ENCODE measurements at places on chromosomes 1 and 21. TPM values are rescaled to one million over a fixed set of nuclear protein-coding genes. Genes with fewer than 3 reads are reported as not detected.

Gene KCNN3
- 3.1 TPM for total RNA-seq

Gene CR1L
- 0.42 TPM for total RNA-seq

Gene SMCP
- not detected for total RNA-seq

Gene ESRRG
- total RNA-seq, result 35.7 TPM

Gene PPM1J
- total RNA-seq, result 11.0 TPM

Gene DENND1B
- 23.2 TPM for total RNA-seq

Gene FAM151A
- total RNA-seq, result 1.9 TPM

Gene JAM2
- 34.5 TPM for total RNA-seq
